ENCODE measurements at places on chromosomes 4 and X.

DNA sequence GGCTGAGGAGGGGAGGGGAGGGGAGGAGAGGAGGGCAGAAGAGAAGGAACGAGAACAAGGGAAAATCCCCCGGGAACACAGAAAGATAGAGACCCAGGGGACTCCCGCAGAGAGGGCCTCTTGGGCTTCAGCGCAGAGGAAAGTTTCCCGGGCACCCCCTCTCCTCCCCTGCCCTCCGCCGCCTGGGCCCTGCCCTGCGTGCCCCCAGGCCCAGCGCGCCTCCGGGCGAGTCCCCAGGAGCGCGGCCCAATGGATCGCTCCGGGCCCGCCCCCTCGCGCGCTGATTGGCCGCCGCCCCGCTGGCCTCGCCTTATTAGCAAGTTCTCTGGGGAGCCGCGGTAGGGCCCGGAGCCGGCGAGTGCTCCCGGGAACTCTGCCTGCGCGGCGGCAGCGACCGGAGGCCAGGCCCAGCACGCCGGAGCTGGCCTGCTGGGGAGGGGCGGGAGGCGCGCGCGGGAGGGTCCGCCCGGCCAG, at the start of gene MSX1:
TSS of gene MSX1 (plus strand) at position 341 of the 474 bp plus-strand sequence. CDS start 235 bp downstream, outside the sequence.
- DNase-seq = peak; percentile 37

GRCh38 chrX:79524642-79525041, 157.5 kb upstream of the ITM2A start:
- no peak for DNase-seq

GRCh38 chrX:136397001-136397400, 90.7 kb upstream of the BRS3 start:
- no peak for DNase-seq

- DNase-seq = no peak
These were observed 118.3 kb upstream of the PUDP start for GRCh38 chrX:7266288-7266687.

DNA sequence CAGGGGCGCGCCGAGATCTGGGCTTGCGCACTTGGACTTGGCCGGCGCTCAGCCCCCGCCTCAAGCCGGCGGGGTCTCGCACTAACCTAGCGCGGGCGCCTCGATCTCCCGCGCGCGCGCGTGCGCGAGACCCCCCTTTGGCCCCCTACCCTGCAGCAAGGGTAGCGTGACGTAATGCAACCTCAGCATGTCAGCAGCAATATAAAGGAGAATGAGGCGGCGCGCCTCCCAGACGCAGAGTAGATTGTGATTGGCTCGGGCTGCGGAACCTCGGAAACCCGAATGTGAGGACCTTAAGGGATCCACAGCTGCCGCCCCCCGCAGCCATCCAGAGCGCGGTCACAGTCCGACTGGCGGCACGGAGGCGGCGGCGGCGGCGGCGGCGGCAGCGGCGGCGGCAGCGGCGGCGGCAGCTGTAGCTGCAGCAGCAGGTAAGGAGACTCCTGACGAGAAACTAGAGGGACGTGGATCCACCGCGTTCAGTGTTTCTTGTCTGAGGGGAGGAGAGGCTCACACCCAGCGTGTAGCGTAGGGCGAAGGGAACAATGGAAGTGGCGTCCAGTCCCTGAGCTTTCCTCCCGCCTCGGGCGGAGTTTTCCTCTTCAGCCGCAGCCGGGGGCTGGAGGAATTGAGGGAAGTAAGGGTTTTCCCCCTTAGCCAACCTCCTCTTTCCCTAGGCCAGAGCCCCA, at the start of the genes SATL1 and ZNF711:
TSS of gene SATL1 (minus strand) at position 19 of the 689 bp plus-strand sequence. CDS start 134,811 bp downstream, outside the sequence.
TSS of gene ZNF711 (plus strand) at position 231 of the 689 bp plus-strand sequence. CDS start 3,582 bp downstream, outside the sequence.
- peak; percentile 23 for DNase-seq

- no peak for DNase-seq
These were observed 155.6 kb upstream of the PACRGL start for GRCh38 chr4:20544645-20545044.

DNA sequence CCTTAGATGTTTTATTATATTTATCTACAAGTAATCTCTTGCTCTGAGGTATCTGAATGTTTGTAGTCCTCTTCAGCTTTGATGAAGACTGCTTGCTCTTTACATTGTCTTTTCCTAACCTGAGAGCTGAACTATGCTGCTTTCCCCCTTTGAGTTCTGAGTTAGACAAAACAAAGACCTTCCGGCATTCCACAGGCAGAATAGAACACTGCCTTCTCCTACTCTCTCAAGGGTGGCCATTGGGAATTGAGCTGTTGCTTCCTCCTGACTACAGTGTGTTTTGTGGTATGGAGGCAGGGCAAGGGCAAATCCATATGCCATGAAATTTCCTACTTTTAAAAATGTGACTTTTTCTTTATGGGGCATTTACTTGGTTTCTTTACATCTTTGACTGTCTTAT, 841.0 kb downstream of the FAM133A start:
- no peak for DNase-seq

- no peak for DNase-seq
These were observed 228.8 kb downstream of the SHROOM3 start for GRCh38 chr4:76663824-76664223.

GRCh38 chr4:40507977-40508376, 121.7 kb downstream of the RBM47 start:
- DNase-seq = no peak

DNA sequence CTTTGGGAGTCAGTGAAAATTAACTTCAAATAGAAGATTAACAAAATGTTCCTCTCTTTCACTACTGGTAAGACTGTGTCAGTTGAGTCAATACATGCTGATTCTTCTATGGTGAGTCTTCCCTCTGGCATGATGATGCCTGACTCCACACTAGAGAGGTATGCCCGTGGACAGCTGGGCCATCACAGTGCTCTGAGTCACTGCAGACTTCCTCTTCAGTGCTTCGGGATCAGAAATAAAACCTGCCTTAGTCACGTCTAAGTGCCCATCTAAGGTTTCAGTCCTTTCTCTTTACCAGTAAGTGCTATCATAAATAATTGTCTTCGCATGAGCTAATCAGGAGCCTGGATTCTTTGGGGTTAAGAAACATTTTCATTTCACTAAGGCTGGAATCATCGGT, 1.6 kb upstream of the ASB5 start:
- no peak for DNase-seq

DNA sequence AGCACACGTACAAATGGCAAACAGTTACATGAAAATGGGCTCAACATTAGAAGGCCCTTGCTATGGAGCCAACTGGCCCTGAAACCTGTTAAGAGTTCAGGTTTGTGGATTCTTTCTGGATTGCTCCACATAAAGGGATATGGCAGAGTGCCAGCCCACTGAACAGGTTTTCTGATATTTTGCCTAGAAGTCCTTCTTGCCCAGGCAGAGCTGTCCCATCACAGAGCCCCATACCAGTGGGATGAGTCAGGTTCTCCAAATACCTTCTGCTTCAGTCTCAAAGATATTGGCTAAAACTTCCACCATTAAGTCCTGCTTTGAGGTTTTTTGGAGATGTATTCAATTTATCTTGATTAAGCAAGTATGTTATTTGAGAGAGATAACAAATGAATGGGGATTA, 146.8 kb upstream of the IL1RAPL2 start:
- DNase-seq = no peak

DNA sequence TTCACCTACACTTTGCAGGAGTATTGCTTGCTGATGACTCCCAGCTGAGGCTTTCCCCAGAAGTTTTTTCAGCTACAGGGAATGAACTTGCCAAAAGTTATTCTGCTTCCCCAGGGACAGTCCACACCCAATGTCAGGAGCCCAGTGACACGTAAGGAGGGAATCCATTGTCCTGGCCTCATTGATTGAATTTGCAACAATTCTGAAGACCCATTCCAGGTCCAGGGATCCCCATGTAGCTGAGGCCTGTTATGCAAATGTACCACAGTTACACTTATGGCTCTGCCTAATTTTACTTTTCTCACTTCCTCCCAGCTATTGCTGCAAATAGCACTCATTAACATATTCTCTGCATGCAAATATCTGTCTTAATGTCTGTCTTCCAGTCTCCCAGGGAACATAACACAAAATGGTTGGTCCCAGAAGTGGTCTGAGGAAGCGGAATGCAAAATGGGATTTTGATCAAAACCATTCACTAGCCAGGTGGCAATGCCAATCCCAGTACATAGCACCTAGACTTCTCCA, 113.7 kb upstream of the ACTRT1 start:
- no peak for DNase-seq

DNA sequence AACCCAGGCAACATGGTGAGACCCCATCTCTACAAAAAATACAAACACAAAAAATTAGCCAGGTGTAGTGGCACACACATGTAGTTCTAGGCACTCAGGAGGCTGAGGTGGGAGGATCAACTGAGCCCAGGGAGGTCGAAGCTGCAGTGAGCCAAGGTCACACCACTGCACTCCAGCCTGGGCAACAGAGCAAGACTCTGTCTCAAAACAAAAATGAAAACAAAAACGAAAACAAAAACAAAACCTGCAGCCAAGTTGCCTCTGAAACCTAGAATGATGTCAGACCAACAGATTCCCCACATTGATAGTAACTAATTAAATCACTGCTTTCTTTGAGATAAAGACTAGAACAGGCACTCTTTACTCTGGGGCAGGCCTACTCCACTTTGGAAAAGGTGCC, 104.5 kb downstream of the AMELX start:
- DNase-seq = no peak

DNA sequence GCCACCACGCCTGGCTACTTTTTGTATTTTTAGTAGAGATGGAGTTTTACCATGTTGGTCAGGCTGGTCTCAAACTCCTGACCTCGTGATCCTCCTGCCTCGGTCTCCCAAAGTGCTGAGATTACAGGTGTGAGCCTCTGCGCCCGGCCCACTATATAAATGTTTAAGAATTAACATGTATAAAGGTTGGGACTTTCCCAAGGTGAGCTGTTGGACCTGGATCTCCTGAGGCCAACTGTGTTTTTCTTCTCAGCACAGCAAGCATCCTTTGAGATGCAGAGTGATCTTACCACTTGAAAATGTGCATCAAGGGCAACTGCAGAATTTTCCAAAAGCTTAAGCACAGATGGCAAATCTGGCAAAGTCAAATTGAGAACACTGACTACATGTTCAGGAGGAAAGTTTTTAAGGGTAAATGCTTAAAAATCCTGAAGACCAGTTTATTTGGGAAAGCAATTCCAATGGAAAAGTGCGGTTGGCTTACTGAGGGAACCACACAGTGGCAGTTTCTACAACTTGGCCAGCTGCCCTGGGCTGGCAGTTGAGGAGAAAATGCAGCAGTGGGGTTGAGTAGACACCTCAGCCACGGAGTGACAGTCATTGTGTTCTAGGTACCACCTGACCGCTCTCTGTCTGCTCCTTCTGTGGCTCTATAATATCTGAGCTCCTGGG, 168.9 kb downstream of the CBR4 start:
- DNase-seq = no peak

DNA sequence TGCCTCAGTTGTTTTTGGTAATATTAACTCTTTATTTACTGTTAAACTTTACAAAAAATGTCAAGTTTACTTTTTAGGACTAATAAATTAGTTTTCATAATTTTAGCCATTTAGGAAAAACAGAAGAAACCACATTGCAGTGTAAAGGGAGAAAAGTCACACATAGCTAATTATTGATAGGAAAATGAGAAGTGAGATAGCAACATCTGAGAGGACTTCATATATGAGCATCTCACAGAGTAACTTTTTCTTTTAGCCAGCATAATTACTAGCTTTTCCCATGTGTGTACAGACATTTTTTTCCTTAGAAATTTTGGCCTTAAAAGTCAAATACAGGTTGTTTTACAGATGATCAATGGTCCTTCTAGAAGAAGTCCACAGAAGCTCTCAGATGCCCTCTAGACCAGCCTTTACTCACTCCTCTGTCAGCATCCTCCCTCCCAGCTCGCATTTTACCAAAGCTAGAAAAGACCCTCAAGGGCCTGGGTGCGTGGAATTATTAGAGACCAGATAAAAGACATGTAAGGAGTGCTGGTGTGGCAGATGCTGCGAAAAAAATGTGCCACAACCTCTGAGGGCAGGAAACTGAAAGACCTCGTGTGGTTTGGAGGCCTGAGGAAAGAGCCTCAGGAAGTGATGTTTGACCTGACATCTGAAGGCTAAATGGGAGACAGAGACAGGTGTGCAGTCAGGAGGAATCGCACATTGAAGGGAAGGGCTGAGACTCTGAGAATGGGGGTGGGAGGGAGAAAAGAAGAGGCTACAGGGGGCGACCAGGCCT, 156.9 kb downstream of the CBR4 start:
- DNase-seq = no peak

DNA sequence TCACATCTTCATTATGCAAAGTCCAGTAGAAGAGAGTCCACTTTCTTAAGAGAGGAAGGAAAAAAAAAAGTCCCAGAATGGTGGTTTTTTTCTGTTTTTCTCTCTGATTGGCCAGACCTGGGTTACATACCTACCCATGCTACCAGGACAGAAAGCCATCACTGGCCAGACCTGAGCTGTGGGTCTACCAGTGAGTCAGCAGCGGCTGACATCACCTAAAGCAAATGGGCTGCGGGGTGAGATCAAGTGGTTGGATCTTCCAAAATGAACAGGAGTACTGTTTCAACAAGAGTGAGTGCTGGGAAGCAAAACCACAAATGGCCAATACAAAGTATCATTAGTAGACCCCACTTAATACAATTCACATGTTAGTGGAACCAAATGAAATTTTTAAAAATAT, 1.6 kb upstream of the NDST3 start:
- DNase-seq = no peak

- no peak for DNase-seq
These were observed 112.8 kb upstream of the LRPAP1 start for GRCh38 chr4:3644849-3645627.

- DNase-seq = no peak
These were observed 18.0 kb downstream of the RHOH start for GRCh38 chr4:40214661-40215418.

GRCh38 chrX:120401301-120401700, 39.4 kb downstream of the ATP1B4 start:
- DNase-seq = no peak

GRCh38 chr4:62288808-62289541, 1088.8 kb downstream of the ADGRL3 start:
- no peak for DNase-seq

GRCh38 chr4:37995981-37996775, 36.0 kb downstream of the PTTG2 start:
- DNase-seq = no peak

GRCh38 chr4:145681518-145681917, 1.6 kb downstream of the C4orf51 start:
- no peak for DNase-seq
